ENCODE measurements at places on chromosomes 1 and 21.

DNA sequence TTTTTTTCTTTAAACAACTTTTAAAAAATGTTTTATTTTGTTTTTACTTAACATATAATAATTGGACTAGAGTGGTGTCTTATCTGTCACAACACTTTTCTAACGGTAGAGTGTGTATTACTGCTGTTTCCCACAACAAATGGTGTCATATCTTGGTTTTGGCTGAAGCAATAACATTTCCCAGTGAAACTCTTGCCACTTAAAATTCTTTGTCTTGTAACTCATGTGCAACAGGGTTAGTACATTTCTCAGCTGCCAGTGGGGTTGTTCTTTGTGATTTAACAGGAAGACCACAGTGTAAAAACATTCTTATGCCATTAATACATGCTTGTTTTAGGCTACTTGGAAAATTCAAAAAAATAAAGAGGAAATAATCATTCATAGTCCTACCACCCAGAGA, 43.5 kb downstream of the ALPL start:
- DNase-seq: peak; percentile 54

DNA sequence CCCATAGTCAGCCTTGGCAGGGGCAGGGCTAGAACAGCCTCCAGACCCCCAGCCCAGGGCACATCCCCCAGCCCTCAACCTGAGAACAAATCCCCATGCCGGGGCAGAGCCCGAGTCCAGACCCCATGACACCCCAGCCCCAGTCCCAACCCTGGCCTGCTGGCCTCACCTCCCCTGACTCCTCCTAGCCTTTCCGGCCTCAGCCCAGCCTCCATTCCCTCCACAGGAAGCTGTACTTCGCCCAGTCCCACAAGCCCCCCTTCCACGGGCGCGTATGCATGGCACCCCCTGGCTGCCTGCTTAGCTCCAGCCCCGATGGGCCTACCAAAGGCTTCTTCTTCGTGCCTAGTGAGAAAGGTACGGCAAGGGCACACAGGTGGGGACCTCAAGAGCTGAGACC, 50.4 kb downstream of the DISP3 start:
- DNase-seq: no peak

- no peak for DNase-seq
Observed at GRCh38 chr1:15153842-15154479, 414 bp downstream of the TMEM51 start.

DNA sequence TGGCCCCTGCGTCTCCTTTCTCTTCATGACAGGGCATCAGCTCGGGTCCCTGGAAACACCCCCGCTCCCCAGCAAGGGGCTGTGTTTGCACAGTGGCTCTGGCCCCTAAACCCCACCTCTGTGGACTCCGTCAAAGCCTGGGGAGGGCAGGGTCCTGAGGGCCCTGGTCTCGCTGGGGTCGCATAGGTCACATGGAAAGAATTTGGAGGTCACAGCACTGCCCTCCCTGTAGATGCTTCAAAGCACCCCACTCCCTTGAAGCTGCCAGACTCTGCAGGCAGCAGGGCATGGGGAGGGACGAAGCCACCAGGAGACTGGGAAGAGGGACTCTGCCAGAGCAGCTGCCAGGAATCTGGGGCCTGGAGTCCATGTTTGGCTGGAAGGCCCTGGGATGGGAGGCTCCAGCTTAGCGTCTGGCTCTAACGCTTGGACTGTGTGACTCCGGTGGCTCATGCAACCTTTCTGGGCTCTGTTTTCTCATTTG, 36.6 kb upstream of the ECE1 start:
- DNase-seq: no peak

- DNase-seq: no peak
Observed at GRCh38 chr1:119762409-119762808, 6.3 kb downstream of the HMGCS2 start.

- no peak for DNase-seq
Observed at GRCh38 chr1:3066826-3067225, 2.2 kb upstream of the PRDM16 start.

DNA sequence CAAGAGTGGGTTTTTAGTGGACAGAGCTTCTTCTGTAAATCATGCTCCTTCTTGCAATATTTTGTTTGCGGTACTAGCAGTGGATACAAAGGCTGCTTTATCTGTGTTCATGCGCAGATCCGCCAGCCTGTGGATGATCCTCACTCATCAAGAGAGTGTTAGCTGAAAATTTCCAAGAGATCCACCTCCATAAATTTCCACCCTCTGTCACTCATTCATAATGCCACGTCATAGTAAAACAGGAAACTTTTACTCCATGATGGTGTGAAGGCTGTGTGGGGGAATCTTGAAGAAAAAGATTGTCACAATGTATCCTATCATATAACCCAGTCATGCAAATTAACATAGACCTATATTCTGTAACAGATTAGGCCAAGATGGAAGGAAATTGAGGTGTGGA, 4.4 kb upstream of the MAPKAPK2 start:
- no peak for DNase-seq

- no peak for DNase-seq
Observed at GRCh38 chr1:86389307-86389706, 6.8 kb downstream of the ODF2L start.

- peak; percentile 81 for DNase-seq
Observed at GRCh38 chr1:109499661-109500536, 6.0 kb downstream of the CYB561D1 start.

- peak; percentile 27 for DNase-seq
Observed at GRCh38 chr1:47894410-47895278, 102.5 kb downstream of the TRABD2B start.

DNA sequence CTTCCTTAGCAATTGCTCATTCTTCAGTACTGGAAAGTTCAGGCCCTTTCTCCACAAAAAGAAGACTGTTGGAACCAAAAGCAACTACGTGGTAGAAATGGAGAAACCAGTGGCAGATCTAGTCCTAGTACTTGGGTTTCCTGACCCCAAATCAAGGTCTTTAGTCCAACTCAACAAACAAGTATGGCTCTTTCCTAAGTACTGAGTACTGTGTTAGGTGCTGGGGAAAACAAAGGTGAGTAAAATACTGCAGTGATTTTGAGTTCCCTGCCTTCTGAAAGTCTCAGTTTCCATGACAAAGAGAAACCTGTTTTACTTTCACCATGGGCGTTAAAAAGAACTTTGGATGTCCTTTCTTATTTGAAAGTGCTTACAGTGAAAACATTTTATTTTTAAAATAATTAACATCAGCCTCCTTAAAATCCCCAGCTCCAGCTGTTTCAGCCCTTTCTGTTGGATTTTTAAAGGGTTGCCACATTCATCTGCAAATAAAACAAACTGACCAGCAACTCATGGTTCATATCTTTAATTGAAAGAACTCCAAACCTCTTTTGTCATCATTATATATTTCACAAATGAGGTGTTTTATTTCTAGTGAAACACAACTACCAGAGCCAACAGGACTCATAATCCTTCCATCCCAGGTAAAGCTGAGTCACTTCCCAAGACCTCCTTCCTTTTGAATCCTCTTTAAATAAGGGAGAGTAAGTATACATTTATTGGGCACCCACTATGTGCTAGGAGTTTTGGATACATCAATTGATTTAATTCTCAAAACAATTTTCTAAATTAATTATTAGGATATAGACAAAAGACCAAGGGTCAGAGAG, 35.4 kb downstream of the PLPP3 start:
- no peak for DNase-seq

- peak; percentile 28 for DNase-seq
Observed at GRCh38 chr1:165562571-165562970, 18.8 kb downstream of the LRRC52 start.

GRCh38 chr1:168428063-168428731, 115.6 kb downstream of the XCL2 start:
- DNase-seq: no peak

GRCh38 chr1:228089519-228090380, 7.2 kb downstream of the ARF1 start:
- DNase-seq: peak; percentile 81

DNA sequence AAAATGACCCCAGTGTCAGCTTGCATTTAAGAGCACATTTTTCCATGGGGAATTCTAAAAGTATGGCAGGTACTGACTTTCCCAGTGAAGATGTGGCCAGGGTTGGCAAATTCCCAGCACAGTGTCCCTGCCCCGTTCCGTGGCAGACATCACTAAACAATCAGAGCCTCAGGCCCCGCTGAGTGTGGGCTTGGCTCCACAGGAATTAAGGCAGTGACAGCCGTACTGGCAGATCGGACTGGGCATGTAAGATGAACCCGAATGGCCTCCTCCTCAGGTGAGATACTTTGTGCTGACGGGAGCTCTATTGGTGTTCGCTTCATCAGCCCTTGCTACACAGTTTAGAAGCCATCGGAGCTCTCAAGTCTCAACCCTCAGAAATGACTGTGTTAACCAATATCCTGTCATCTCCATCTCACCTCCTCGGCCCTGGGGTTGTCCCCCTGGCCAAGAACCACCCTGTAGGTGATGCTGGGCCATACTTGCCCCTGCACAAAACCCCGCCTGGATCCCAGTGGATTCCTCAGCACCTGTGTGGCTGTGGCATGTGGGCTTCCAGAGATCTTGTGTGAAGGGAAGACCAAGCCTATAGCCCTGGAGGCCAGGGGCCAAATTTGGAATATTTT, 29.0 kb upstream of the ABCG1 start:
- DNase-seq: no peak

DNA sequence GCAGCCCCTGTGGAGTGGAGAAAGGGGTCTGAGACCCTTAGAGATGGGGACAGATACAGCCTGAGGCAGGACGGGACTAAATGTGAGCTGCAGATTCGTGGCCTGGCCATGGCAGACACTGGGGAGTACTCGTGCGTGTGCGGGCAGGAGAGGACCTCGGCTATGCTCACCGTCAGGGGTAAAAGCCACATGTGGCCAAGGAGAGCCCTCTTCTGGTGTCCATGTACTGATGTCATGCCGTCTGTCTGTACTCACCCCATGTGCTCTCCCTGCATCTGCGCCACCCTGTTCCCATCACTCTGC, 84.7 kb downstream of the OBSCN start:
- no peak for DNase-seq

GRCh38 chr1:235450886-235451483, 53.3 kb downstream of the B3GALNT2 start:
- no peak for DNase-seq

DNA sequence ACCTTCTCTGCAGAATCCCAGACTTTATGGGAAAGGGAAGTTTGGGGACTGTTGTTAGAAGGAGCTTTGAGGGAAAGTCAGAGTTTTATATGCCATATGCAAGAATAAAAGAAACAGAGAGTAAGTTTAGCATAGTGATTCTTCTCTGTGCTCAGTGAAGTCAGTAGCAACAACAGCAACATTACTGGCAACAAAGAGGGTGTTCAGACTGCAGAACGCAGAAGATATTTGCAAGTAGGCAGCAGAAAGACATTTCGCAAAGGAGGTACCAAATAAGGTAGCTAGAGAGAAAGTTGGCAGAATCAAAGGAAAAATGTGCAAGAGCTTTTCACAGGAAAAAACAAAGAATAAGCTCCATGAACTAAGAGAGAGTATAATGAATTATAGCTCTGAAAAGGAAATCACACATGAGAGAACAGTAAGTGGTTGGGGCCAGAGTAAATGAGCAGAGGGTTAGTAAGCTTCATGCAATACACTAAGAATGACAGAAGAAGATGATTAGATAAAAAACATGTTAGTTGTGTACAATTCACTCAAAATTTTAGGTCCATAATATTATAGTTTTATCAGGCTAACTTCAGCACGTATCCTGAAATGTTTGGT, 98.1 kb downstream of the NEGR1 start:
- DNase-seq: no peak

GRCh38 chr1:10634428-10635084, 159.8 kb downstream of the PEX14 start:
- peak; percentile 46 for DNase-seq

DNA sequence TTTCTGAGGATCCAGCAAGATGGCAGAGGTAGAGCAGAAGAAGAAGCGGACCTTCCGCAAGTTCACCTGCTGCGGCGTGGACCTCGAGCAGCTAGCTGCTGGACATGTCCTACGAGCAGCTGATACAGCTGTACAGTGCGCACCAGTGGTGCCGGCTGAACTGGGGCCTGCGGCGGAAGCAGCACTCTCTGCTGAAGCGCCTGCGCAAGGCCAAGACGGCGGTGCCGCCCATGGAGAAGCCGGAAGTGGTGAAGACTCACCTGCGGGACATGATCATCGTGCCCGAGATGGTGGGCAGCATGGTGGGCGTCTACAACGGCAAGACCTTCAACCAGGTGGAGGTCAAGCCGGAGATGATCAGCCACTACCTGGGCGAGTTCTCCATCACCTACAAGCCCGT, 125.8 kb downstream of the LRIG2 start:
- no peak for DNase-seq

- no peak for DNase-seq
Observed at GRCh38 chr21:45208627-45208951, 79.1 kb downstream of the POFUT2 start.

DNA sequence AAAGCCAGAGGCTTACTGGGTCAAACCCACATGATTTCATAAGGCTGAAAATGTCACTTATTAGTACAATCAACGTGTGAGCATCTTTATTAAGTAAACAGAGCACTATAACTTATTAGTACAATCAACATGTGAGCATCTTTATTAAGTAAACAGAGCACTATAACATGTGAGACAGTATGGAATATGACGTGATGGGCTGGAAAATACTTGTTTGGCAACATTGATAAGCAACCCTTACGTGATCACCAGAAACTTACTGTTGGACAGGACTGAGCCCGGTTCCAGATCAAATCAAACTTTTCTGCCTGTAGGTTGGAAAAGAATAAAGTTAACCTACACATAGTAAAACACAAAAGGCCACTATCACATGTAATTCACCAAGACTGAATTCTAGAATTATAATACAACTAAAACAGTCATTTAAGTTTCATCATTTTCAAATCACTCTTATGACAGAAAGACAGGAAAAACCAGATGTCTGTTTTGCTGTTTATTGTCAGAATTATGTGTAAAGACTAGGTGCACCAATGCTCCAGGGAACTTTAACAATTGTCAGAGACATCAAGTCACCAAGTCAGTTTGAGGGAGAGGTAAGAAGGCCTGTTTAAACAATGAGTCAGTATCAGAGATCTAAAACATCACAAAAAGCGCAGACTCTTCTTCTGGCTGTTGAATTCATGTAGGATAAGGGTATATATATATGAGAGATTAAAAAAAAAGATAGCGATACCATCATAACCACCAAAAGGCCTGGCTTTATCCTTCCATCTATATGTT, 15.7 kb downstream of the ATPAF1 start:
- DNase-seq: no peak

DNA sequence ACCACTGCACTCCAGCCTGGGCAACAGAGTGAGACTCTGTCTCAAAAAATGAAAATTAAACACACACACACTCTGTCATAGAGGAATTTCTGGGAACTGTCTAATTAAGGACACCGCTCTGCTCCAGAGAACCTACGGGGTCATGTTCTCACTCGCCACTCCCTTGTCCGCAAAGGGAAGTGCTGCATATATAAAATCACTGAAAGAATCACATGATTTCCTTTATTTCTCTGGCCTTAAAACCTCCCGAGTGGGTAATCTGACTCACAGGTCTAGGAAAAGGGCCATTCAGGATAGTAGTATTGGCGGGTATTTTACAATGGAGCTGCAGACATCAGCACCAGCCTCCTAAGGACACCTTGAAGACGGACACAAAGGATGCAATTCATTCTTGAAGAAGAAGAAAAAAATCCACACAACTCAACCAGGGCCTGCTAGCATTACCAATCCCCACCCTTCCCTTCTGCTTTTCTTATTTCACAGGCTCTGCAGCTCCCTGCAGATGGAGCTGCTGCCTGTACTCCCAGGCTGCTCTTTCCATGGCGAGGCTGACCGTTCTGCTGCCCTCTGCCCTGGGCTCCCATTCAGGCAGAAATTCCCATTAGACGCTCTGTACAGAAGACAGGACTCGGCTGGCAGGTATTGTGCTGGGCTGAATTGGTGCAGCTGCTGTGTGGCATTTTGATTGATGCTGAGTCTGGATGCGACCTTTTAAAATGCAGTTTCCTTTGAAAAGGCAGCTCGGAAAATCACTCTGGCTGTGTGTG, 53.3 kb upstream of the FAM89A start:
- DNase-seq: no peak

- no peak for DNase-seq
Observed at GRCh38 chr21:37742532-37742931, 173.7 kb downstream of the KCNJ6 start.

Measured in NB4 (cell line).